Vagina (tissue), 2 donors: ENCODE measurements at places on chromosomes 5 and 9.
A peak's percentile ranks its signal among the peaks of the same experiment; 100 is the strongest.

DNA sequence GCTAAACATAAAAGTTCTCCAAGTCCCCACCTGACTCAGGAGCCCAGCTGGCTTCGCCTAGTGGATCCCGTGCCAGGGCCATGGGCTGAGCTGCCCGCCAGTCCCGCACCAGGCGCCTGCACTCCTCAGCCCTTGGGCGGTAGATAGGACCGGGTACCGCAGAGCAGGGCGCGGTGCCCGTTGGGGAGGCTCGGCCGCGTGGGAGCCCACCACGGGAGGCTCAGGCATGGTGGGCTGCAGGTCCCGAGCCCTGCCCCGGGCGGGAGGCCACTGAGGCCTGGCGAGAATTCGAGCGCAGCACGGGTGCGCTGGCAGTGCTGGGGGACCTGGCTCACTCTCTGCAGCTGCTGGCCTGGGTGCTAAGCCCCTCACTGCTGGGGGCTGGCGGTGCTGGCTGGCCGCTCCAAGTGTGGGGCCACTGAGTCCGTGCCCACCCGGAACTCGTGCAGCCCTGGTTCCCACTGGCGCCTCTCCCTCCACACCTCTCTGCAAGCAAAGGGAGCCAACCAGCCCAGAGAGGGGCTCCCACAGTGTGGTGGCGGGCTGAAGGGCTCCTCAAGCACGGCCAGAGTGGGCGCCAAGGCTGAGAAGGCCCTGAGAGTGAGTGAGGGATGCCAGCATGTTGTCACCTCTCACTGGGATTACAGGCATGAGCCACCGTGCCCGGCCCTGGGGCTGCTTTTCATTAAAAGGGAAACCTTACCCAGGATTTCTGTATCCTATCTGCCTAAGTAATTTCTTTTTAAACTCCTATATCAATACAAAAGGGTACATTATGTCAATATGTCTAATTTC lies 9.7 kb upstream of the SPZ1 start:
- H3K36me3 ChIP-seq = no peaks in the 10 kb centered on the region
- no peak overlapping the region for H3K27ac ChIP-seq
- H3K4me3 ChIP-seq = no peak overlapping the region
- no peak for DNase-seq

GRCh38 chr9:38088006-38088925 lies 19.2 kb upstream of the SHB start:
- H3K36me3 ChIP-seq = no peaks in the 10 kb centered on the region
- peak; percentile 79 for DNase-seq
- H3K4me3 ChIP-seq = no peak overlapping the region
- H3K27ac ChIP-seq = no peak overlapping the region
- H3K27me3 ChIP-seq = no peaks in the 10 kb centered on the region

DNA sequence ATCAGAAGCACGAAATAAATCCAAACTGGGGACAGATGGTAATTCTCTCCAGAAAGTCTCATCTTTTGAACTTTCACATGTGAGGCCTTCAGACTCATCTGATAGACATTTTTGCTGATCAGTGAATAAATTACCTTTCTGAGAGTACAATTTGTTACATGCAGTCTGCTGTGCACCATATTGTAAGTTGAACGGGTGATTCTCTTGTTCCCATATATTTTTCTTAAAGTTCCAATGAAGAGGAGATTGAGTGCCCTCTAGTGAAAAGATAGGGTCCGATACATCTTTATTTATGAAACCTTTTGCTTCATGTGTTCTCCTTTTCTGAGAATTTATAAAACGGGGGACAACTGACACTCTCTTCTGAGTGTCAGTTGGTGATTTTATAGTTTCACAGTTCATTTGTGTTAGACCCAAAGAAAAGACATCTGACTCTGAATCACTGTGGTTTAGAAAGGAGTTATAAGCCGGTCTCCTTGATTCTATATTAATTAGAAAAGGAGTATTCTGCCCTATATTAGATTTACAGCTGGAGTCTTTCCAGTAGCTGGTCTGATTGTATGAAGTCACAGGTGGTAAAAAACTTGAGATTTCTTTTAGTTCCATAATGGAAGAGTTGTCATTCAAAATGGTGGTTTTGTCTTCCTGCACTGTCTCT lies 30.4 kb downstream of the GNG10 start:
- H3K27me3 ChIP-seq = no peaks in the 10 kb centered on the region
- no peaks in the 10 kb centered on the region for H3K36me3 ChIP-seq
- H3K4me3 ChIP-seq = no peak overlapping the region

- no peak for DNase-seq
- H3K27me3 ChIP-seq = no peaks in the 10 kb centered on the region
- no peaks in the 10 kb centered on the region for H3K36me3 ChIP-seq
- no peaks in the 10 kb centered on the region for H3K4me1 ChIP-seq
Measured at GRCh38 chr9:109416135-109416706, 81.9 kb downstream of the PTPN3 start.

DNA sequence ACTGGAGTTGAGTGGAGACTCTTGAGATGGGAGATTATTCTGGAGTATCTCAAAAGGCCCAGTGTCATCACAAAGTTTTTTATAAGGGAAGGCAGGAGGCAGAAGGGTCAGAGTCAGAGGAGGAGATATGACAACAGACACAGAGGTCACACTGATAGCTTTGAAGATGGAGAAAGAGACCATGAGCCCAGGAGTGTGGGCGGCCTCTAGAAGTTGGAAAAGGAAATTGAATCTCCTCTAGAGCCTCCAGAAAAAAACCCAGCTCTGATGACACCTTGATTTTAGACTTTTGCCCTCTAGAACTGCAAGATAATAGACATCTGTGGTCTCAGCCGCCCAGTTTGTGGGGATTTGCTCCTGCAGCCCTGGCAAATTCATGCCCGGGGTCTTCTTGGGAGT lies 64.8 kb upstream of the SPTLC1 start:
- H3K4me1 ChIP-seq = no peaks in the 10 kb centered on the region
- H3K4me3 ChIP-seq = no peak overlapping the region
- no peaks in the 10 kb centered on the region for H3K27me3 ChIP-seq
- no peak overlapping the region for H3K27ac ChIP-seq

GRCh38 chr9:85600675-85601263 lies 141.0 kb downstream of the AGTPBP1 start:
- H3K27ac ChIP-seq = no peak overlapping the region
- no peaks in the 10 kb centered on the region for H3K36me3 ChIP-seq
- H3K4me1 ChIP-seq = no peaks in the 10 kb centered on the region
- H3K4me3 ChIP-seq = no peak overlapping the region
- DNase-seq = no peak

GRCh38 chr5:145178641-145179523 lies 656.3 kb downstream of the PRELID2 start:
- DNase-seq = no peak
- no peaks in the 10 kb centered on the region for H3K4me1 ChIP-seq
- no peaks in the 10 kb centered on the region for H3K36me3 ChIP-seq
- H3K27me3 ChIP-seq = no peaks in the 10 kb centered on the region

DNA sequence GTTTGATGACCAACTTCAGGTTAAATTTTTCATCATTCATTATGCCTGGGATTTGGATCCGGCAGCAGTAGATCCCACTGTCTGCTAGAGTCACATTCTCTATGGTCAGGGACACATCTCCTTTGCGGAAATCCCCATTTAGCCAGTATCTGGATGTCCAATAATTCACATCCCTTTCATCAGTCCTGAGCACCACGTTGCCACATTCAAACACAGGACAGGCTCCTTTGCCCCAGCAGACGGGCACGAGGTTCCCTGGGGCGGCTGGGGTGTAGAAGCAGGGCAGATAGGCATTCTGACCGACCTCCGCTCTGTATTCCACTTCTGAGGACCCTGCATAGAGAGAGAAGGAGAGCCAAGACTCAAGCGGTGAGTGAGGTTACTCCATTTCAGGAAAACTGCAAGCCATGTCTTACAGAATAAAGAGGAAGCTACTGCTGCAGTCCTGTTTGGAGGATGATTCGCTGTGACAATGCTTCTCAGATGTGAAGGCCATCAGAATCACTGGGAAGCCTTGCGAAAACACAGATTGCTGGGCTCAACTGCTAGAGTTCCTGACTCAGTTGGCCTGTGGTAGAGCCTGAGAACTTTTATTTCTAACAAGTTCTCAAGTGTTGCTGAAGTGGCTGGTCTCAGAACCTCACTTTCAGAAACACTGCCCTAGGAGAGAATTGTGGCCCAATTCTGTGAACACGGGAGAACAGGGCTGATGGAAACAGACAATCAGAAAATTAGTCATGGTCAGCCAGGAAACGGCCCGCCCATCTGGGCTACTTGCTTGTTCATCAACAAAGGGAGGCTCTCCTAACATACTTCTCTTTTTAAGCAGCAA lies 2.0 kb downstream of the HAVCR2 start:
- no peak for DNase-seq
- no peaks in the 10 kb centered on the region for H3K36me3 ChIP-seq
- no peak overlapping the region for H3K4me3 ChIP-seq
- no peak overlapping the region for H3K27ac ChIP-seq
- H3K27me3 ChIP-seq = no peaks in the 10 kb centered on the region

DNA sequence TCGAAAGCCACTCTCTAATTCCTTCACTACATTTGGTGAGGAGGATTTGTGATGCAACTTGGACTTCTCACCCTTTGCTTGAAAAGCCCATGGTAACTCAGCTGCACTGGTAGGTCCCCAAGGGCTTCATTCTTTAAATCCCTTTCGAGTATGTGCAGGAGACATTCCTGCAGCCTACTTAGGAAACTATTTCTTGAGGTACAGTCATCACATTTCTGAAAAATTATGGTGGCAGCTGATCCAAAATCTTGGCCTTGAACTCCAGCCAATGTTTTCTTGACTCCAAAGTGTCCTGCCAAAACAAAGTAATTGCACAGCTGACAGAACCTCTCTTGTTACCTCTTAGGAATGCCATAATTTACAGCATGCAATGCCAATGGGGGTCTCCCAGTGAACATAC lies 99.7 kb downstream of the NPR3 start:
- H3K4me3 ChIP-seq = no peak overlapping the region
- H3K4me1 ChIP-seq = no peaks in the 10 kb centered on the region
- DNase-seq = no peak
- no peak overlapping the region for H3K27ac ChIP-seq
- no peaks in the 10 kb centered on the region for H3K36me3 ChIP-seq

GRCh38 chr9:89721176-89721700 lies 116.4 kb downstream of the GADD45G start:
- H3K27ac ChIP-seq = no peak overlapping the region
- no peak for DNase-seq
- peaks cover 13% of the 10 kb centered on the region for H3K4me1 ChIP-seq
- H3K27me3 ChIP-seq = no peaks in the 10 kb centered on the region

DNA sequence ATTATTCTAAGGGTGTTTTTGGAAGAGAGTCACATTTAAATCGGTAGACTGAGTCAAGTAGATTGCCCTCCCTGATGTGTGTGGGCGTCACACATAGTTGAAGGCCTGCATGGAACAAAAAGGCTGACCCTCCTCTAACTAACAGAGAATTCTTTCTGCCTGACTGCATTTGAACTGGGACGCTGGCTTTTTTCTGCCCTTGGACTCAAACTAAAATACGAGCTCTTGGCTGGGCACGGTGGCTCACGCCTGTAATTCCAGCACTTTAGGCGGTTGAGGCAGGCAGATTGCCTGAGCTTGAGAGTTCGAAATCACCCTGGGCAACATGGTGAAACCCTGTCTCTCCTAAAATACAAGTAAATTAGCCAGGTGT lies 209.4 kb downstream of the MAN2A1 start:
- no peak overlapping the region for H3K27ac ChIP-seq
- no peak overlapping the region for H3K4me3 ChIP-seq
- H3K36me3 ChIP-seq = no peaks in the 10 kb centered on the region
- peaks cover 5% of the 10 kb centered on the region for H3K4me1 ChIP-seq
- no peak for DNase-seq
- H3K27me3 ChIP-seq = no peaks in the 10 kb centered on the region

DNA sequence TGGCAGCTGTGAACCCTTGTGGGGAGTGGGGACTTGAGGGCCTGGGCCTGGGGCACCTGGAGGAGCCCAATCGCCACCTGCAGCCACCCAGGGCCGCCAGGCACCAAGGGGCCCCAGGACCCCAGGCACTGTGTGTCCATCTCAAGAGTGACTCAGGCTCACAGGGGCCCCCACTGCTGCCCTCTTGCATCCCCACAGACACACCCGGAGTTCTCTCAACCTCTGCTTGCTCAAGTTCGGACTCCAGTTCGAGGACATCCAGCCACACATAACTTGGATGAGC lies 51.9 kb downstream of the MRPL36 start:
- no peaks in the 10 kb centered on the region for H3K36me3 ChIP-seq
- H3K4me1 ChIP-seq = no peaks in the 10 kb centered on the region
- no peak overlapping the region for H3K27ac ChIP-seq
- no peaks in the 10 kb centered on the region for H3K27me3 ChIP-seq
- H3K4me3 ChIP-seq = no peak overlapping the region
- no peak for DNase-seq

DNA sequence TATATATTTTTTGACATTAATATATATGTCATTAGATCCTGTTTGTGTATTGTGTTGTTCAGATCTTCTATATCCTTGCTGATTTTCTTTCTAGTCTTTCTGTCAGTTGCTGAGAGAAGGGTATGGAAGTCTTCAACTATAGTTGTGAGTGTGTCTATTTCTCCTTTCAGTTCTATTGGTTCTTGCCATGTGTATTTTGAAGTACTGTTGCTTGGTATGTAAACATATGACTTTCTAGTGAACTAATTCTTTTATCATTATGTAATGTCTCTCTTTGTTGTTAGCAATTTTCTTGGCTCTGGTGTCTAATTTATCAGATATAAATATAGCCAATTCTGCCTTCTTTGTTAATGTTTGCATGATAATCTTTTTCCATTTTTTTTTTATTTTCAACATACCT lies 84.3 kb upstream of the CAST start:
- H3K4me1 ChIP-seq = no peaks in the 10 kb centered on the region
- no peak overlapping the region for H3K4me3 ChIP-seq
- no peak overlapping the region for H3K27ac ChIP-seq
- no peaks in the 10 kb centered on the region for H3K36me3 ChIP-seq

- H3K27ac ChIP-seq = no peak overlapping the region
- H3K4me1 ChIP-seq = no peaks in the 10 kb centered on the region
- no peaks in the 10 kb centered on the region for H3K36me3 ChIP-seq
- no peak for DNase-seq
Measured at GRCh38 chr5:95975703-95976102, 14.1 kb upstream of the ELL2 start.

DNA sequence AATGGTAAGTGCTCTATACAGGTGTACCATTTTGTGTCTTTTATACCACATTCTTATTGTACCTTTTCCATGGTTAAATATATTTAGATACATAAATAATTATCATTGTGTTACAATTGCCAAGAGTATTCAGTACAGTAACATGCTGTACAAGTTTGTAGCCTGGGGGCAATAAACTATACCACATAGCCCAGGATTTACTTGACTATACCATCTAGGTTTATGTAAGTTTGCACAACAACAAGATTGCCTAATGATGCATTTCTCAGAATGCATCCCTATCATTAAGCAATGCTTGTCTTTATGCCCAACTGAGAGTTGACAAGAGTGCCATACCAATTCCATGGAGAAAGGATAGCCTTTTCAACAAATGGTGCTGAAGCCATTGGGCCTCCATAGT lies 136.7 kb upstream of the PJA2 start:
- H3K27me3 ChIP-seq = no peaks in the 10 kb centered on the region
- H3K36me3 ChIP-seq = no peaks in the 10 kb centered on the region
- no peaks in the 10 kb centered on the region for H3K4me1 ChIP-seq
- H3K4me3 ChIP-seq = no peak overlapping the region
- no peak for DNase-seq

DNA sequence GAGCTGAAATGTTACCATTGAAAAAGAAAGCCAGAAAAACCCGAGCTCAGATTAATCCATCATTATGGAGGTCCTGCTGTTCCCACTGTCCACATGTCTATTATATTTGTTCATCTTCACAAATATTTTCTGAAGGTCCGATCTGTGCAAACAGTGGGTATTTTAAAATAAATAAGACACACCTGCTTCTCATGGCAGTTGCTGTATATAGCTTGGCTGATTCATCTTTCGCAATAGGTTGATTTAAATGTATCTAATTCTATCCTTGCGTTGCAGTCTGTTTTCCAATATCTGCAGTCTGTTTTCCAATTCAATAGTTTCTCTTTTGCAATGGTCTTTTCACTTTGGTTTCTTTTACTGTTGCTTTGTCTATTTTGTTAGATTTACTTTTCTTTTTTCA lies 87.4 kb upstream of the PCA3 start:
- DNase-seq = no peak
- H3K27me3 ChIP-seq = no peaks in the 10 kb centered on the region
- no peak overlapping the region for H3K4me3 ChIP-seq
